ENCODE measurements at places on chromosomes 11 and 22.
A peak's percentile ranks its signal among the peaks of the same experiment; 100 is the strongest.

DNA sequence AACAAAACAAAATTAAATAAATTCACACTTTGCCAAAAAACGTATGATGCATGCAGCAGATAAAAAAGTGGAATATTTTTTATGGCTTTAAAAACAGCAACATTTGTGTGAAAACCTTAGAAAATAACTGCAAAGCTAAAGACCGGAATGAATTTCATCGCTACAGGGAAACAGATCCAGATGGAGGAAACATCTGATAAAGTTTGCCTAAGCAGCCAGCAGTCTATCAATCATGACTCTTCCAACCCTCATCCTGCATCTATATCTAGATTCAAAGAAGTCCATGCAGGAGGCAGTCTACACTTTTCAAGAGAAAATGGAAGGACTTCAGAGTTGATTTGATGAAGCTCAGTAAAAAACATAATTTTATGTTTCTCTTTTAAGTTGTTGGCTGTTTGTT, 126.8 kb downstream of the SWAP70 start:
- H3K4me3 ChIP-seq = no peak overlapping the region
- DNase-seq = no peak
- 0 out of 2 replicates have a peak overlapping the region, but pooled peaks have one; percentile 23 for H3K27ac ChIP-seq
- H3K4me1 ChIP-seq = 0 out of 2 replicates have a peak, but pooled peaks cover 3% of the 10 kb centered on the region
- H3K36me3 ChIP-seq = peaks cover 8% of the 10 kb centered on the region

- DNase-seq = no peak
- peaks cover 6% of the 10 kb centered on the region for H3K36me3 ChIP-seq
- no peaks in the 10 kb centered on the region for H3K27me3 ChIP-seq
- no peak overlapping the region for H3K4me3 ChIP-seq
Observed at GRCh38 chr22:32858121-32858703, 56.7 kb downstream of the TIMP3 start.

GRCh38 chr11:134024420-134025081, 44.3 kb upstream of the JAM3 start:
- no peak overlapping the region for H3K4me3 ChIP-seq
- H3K27ac ChIP-seq = no peak overlapping the region
- H3K4me1 ChIP-seq = peaks cover under 1% of the 10 kb centered on the region
- no peaks in the 10 kb centered on the region for H3K36me3 ChIP-seq
- DNase-seq = no peak

- no peak for DNase-seq
- H3K27ac ChIP-seq = no peak overlapping the region
- no peaks in the 10 kb centered on the region for H3K4me1 ChIP-seq
- no peaks in the 10 kb centered on the region for H3K36me3 ChIP-seq
Observed at GRCh38 chr11:58070585-58070984, 39.8 kb downstream of the OR6Q1 start.

DNA sequence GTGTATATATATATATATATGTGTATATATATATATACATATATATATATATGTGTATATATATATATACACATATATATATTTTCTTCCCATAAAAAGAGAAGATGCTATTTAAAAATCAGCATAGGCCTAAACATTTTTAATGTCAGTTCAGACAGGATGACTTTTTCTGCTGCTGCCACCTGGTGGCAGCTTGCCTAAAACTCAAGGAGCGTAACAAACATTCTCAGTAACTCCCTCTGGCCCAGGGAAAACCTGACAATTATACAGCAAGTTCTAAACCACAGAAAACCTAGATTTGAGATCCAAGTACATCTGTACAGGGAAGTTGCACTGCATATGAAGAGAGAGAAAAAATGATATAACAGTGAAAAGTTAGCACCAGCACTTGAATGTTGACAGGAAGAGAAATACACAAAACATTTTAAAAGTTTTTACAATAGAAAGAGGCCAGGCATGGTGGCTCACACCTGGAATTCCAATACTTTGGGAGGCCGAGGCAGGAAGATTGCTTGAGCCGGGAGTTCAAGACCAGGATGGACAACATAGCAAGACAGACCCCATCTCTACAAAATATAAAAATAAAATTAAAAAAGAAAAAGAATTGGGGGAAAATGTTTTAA, 16.6 kb downstream of the OR8A1 start:
- no peaks in the 10 kb centered on the region for H3K36me3 ChIP-seq
- no peak overlapping the region for H3K4me3 ChIP-seq
- H3K27ac ChIP-seq = no peak overlapping the region
- no peaks in the 10 kb centered on the region for H3K27me3 ChIP-seq

DNA sequence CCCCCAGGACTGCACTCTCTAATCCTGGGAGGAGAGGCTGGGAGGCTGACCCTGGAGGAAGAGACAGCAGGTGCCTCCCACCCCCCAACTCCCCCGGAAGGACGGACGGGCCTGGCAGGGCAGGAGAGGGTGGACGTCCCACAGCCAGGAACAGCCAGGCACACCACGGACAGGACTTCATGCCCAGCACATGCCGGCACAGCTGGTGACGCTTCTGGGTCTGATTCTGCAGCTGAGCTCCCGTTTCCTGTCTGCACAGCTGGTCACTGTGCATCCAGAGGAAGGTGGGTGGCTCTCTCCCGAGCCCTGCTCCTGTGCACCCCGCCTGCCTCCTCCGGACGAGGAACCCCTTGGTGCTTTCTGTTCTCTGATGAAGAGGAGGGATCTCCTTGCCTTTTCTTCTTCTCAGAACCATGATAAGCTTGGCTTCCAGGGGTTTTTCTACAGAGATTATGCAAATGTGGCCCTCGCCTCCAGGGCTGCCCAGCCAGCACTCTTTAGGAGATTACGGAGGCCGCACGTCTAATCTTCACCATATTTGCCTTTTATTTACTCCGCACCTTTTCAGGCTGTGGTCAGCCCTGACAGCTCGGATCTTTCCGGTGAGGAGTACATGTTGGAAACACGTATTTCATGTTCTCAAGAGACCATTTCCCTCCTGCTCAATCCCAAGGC, 1295.8 kb downstream of the BRD1 start:
- H3K27ac ChIP-seq = no peak overlapping the region
- no peaks in the 10 kb centered on the region for H3K4me1 ChIP-seq
- no peaks in the 10 kb centered on the region for H3K27me3 ChIP-seq
- DNase-seq = no peak
